ENCODE measurements at places on chromosomes 2 and 18. TPM values are rescaled to one million over a fixed set of nuclear protein-coding genes. Genes with fewer than 3 reads are reported as not detected.
A peak's percentile ranks its signal among the peaks of the same experiment; 100 is the strongest.

PIEZO2 gene
- total RNA-seq, result not detected

SULT1C3 gene
- not detected for total RNA-seq

HOXD4 gene
- total RNA-seq, result not detected

ANKRD30BL gene
- not detected for total RNA-seq

DTNB gene
- total RNA-seq, result 50.1 TPM

CYP1B1 gene
- total RNA-seq, result not detected

KCNK3 gene
- not detected for total RNA-seq

C2orf69 gene
- 17.2 TPM for total RNA-seq

DNA sequence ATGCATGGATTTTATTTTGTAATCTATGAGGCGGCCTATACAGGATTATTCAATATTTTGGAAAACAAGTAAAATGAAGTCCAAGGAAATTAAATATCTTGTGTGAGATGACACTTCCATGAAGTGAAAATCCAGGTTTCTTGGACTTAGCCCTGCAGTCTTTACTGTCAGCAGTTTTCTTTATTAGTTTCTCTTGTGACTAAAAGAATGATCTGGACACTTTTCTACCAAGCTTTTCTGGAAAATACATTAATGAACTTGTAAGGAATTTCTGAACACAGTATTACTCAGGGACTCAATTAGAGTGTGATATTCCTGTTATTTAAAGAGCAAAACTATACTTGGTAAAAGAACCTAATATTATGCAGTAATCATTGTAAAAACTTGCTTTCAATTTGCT is 610.4 kb upstream of the SLC8A1 start:
- H3K27ac ChIP-seq, result no peak overlapping the region
- H3K27me3 ChIP-seq, result no peaks in the 10 kb centered on the region
- H3K4me1 ChIP-seq, result no peaks in the 10 kb centered on the region
- H3K36me3 ChIP-seq, result no peaks in the 10 kb centered on the region

DNA sequence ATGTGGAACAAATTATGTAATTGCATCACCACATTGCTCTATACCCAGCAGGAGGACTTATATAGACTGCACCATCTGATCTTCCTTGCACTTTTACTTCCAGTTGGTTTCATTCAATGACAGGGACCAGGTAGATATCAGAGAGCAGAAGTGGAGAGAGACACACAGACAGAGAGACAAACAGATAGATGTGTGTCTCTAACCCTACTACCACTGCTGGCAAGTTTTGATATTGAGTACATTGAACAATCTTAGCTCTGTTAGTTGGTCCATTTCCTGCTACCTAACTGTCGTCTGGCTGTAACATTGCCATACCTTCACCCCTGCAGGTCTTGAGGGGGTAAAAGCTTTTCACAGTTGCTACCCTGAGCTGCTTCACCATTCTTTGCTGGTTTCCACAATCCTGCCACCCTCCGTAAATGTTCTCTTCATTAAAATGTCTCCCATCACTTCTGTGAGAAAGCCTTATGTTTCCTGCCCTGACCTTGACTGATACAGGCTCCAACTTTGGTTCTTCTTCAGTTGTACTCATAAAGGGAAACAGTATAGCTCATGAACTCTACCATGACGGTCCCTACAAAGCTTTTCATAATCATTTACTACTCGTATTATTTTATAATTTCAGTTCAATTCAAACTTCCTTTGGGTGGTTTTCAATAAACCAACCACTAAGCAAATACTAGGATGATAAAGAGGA is 62.3 kb upstream of the ITGA4 start:
- H3K4me3 ChIP-seq, result peak overlapping the region; percentile 27
- H3K36me3 ChIP-seq, result no peaks in the 10 kb centered on the region
- no peaks in the 10 kb centered on the region for H3K27me3 ChIP-seq
- peak overlapping the region; percentile 52 for H3K27ac ChIP-seq
- peak; percentile 35 for DNase-seq

DNA sequence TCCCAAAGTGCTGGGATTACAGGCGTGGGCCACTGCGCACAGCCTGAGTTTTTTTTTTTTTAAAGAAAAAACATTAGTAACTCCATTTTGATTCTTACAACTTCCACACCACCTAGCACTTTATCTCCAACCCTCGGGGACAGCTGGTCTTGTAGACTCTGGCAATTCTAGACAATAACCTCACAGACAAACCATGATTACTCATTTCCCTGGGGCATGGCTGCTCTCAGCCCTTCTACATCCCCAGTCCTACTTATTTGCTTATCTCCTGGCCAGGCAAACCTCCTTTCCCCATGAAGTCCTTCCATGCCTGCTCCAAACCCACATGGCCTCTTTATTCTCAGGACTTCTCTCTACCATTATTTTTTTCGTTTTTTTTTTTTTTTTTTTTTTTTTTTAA is 91.1 kb downstream of the ACTR3 start:
- no peak overlapping the region for H3K27ac ChIP-seq
- no peak overlapping the region for H3K4me3 ChIP-seq
- no peaks in the 10 kb centered on the region for H3K27me3 ChIP-seq
- no peak for DNase-seq
- no peaks in the 10 kb centered on the region for H3K36me3 ChIP-seq
- H3K4me1 ChIP-seq, result no peaks in the 10 kb centered on the region

GRCh38 chr2:11701751-11702301 is 31.8 kb upstream of the NTSR2 start:
- no peak for DNase-seq
- H3K4me1 ChIP-seq, result no peaks in the 10 kb centered on the region
- H3K27me3 ChIP-seq, result no peaks in the 10 kb centered on the region
- H3K4me3 ChIP-seq, result no peak overlapping the region

- H3K4me3 ChIP-seq, result peak overlapping the region; percentile 97
- no peaks in the 10 kb centered on the region for H3K27me3 ChIP-seq
- H3K27ac ChIP-seq, result peak overlapping the region; percentile 88
- H3K4me1 ChIP-seq, result peaks cover 86% of the 10 kb centered on the region
- H3K36me3 ChIP-seq, result no peaks in the 10 kb centered on the region
These were observed 1.8 kb downstream of the LPIN1 start for GRCh38 chr2:11748018-11748860.

GRCh38 chr18:58723810-58724602 is 52.7 kb downstream of the MALT1 start:
- H3K27me3 ChIP-seq, result no peaks in the 10 kb centered on the region
- H3K27ac ChIP-seq, result no peak overlapping the region
- DNase-seq, result no peak
- no peak overlapping the region for H3K4me3 ChIP-seq

DNA sequence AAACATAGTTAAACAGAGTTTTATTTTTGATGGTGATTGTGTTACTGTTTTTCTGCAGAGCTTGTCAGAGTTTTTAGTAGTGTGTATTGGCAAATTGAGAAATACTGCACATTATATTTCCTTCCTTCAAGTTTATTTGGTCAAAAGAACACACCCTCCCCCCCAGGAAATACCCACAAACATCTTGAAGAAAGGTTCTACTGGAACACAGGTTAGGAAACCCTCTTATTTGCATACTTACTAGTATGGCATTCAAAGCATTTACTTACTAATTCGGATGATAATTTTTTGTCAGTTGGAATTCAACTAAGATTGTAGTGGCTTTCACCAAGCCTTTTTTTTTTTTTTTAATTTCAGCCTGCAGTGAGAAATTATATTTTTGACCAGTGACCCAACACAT is 9.1 kb downstream of the CAB39 start:
- no peaks in the 10 kb centered on the region for H3K27me3 ChIP-seq
- peak overlapping the region; percentile 76 for H3K4me3 ChIP-seq
- H3K36me3 ChIP-seq, result peaks cover 3% of the 10 kb centered on the region

- H3K4me3 ChIP-seq, result no peak overlapping the region
- no peaks in the 10 kb centered on the region for H3K27me3 ChIP-seq
- H3K36me3 ChIP-seq, result no peaks in the 10 kb centered on the region
These were observed 349.6 kb upstream of the UBE2E3 start for GRCh38 chr2:180630756-180631155.

Data from CD4-positive, CD25-positive, alpha-beta regulatory T cell (primary cell).